ENCODE measurements at places on chromosomes 16 and 17.

DNA sequence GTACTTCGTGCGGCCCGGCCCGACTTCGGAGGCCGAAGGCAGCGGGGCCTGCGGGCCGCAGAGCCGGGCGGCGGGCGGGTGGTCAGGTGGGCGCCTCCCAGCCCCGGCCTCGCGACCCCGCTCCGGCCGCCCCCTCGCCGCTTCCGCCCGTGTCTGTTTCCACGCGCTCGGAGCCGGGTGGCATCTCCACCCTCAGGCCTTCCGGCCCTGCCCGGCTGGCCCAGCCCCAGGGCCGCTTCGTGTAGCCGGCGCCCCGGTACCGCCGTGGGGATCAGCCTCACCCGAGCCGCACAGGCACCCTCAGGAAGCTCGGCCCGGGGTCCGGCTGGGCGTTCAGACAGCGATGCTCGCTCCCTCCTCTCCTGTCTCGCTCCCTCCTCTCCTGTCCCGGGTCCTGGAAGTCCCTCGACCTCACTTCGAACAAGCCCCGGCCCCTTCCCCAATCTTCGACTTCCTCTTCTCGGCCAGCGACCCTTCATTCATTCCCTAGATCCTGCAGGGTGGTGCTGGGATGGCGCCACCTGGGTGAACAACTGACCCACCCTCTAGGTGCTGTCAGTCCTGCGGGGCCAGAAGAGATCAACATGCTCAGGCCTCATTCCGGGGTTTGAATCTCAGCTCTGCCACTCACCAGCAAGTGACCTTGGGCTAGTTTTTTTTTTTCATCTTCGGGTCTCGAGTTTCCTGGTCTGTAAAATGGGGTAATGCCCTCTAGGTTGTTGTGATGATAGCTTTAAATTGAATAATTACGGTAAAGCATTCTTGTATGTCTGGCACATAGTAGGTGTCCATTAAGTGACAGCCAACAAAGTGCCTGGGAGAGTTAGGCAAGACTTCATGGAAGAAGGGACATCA is 610 bp downstream of the VPS4A start:
- peak; percentile 27 for DNase-seq

GRCh38 chr16:61681673-61682072 is 354.6 kb downstream of the CDH8 start:
- DNase-seq: no peak

- no peak for DNase-seq
Observed at GRCh38 chr17:80881306-80881705, 110.3 kb upstream of the CHMP6 start.

DNA sequence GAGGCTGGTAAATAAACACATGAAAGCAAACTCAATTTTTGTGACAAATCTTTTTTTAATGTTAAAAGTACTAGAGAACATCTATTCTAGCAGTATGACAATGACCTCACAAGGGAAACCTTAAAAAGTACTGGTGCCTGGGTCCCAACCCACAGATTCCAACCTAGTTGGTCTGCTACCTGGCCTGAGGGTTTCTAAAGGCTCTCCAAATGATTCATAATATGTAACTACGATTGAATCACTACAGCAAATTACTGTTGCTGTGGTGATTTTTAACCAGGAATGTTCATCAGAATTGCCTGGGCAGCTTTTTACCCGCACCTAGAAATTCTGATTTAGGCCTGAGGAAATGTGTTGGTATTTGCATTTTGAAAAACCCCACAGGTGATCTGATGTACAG is 26.1 kb downstream of the CDR2 start:
- DNase-seq: no peak

DNA sequence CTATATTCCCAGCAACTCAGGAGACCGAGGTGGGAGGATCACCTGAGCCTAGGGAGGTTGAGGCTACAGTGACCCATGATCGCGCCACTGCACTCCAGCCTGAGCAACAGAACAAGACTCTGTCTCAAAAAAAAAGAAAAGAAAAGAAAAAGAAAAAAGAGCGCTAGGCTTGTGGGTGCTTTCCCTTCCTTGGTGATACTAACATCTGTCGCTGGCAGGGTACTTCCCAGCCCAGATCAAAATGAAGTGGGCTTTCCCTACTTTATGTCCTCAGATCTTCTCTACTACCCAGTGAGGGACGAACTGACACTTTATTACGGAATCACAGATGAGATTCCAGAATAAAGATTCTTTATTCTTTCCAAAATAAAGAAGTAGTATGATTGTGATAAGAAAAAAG is 103.8 kb upstream of the NOL11 start:
- no peak for DNase-seq

GRCh38 chr17:1715803-1716075 is 5.6 kb upstream of the TLCD2 start:
- no peak for DNase-seq

DNA sequence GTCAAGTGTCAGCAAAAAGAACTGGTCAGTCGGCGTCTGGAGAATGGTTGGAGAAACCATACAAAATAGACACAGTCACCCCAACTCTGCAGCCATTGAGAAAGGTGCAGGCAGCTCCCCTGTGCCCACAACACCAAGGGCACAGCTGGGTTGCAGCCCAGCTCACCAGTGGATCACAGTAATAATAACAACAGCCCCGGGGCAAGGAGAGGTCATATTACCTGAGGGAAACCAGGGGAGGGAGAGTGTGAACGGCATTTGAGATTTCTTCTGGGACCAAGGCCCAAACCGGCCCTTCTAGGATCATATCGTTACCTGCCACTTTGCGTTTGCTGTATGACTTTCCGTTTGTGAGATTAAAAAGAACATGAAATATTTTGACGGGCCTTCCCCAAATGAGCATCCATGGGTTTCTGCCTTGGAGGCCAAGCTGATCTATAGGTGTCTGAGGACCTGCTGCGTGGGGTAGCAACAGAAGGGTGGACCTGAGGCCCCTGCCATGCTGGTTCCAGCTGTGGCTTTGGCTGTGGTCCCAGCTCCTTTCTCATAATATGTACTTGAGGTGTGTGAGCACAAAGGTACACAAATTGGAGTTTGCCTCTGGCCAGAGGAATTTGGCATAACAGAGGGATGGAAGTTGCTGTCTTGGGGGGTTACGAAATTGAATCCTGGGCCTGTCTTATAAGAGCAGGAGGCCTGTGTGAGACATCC is 154.6 kb downstream of the CMIP start:
- no peak for DNase-seq

DNA sequence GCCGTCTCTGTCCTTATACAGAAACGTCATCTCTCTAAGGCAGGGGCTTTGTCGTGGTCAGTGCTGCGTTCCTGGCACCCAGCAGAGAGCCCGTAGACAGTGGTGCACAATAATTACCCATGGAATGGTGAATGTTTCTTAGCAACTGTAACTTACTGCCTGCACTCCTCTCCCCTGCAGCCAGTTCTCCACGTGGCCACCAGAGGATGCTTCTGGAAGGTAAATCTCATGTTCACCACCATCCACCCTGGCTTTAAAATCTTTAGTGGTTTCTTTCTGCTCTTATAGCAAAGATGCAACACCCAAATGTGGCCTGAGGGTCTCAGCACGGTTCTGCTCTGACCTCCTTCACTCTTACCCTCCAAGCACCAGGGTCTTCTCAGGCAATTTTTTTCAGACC is 150.8 kb downstream of the GRIN2A start:
- peak; percentile 2 for DNase-seq

DNA sequence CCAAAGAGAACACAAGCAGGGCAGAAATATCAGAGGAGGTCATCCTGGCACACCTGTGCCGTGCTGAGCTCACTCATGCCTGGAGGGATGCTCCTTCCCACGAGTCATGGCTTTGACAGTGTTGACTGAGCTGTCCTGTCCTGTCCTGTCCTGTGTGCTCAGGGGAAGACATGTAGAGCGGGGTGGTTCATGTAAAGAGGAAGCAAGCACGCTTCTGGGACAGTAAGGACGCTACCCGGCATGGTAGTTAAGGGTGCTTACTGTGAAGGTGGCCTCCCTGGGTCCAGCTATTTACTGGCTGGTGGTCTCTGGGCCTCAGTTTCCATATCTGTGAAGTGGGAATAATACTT is 398 bp downstream of the LGALS9 start:
- DNase-seq: no peak

GRCh38 chr17:45784293-45784740 is at the start of gene CRHR1:
CRHR1 (plus strand) TSS chr17:45784320; CDS start chr17:45784545, 225 bp downstream.
- no peak for DNase-seq

GRCh38 chr16:87132361-87133014 is 184.7 kb downstream of the C16orf95 start:
- peak; percentile 89 for DNase-seq

DNA sequence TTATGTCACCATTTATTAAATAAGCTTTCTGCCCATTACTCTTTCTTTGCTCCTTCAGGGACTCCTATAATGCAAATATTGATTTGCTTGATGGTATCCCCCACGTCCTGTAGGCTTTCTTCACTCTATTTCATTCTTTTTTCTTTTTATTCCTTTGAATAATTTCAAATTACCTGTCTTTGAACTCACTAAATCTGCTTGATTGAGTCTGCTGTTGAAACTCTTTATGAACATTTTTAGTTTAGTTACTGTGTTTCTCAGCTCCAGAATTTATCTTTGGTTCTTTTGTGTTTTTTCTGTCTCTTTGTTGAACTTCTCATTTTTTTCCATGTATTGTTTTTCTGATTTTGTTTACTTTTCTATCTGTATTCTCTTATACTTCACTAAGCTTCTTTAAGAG is 254.4 kb upstream of the CCL2 start:
- DNase-seq: no peak

GRCh38 chr17:56350592-56350991 is 197.3 kb downstream of the ANKFN1 start:
- DNase-seq: no peak

DNA sequence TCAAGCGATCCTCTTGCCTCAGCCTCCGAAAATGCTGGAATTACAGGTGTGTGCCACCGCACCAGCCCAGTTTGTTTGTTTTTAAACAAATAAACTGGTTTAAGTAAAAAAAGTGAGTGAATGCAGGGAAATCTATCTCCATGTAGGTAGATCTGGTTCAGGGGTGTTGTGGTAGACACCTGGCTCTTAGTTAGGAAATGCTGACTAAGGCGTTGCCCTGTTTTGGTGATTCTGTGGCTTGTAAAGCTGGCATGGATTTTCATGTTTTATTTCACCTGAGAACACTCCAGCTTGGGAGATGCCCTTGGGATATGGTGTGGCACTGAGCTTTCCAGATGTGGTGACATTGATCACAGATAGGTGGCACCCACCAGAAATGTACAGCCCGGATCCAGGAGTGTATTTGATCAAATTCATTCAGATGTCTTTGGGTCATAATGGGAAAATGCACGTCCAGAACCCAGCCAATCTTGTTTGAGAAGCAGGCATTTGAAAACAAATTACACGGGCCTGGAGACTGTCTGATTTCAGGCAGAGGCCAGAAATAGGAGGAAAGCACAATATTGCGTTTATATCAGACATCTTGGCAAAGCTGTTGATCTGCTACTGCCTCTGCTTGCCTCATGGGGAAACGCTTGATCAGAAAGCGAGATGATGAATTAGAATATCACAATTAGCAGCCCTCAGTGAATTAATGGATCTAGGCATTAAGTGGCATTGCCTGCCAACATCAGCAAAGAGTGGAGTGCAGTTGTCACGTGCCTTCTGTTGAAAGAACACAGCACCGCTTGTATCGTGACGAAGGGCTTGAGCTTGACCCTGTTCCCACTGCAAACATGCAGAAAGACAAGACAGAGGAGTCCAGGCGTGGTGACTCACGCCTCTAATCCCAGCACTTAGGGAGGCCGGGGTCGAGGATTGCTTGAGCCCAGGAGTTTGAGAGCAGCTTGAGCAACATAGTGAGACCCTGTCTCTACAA is 7.3 kb upstream of the IL34 start:
- DNase-seq: peak; percentile 74

GRCh38 chr16:86604436-86605193 is 26.3 kb downstream of the FOXL1 start:
- DNase-seq: no peak

DNA sequence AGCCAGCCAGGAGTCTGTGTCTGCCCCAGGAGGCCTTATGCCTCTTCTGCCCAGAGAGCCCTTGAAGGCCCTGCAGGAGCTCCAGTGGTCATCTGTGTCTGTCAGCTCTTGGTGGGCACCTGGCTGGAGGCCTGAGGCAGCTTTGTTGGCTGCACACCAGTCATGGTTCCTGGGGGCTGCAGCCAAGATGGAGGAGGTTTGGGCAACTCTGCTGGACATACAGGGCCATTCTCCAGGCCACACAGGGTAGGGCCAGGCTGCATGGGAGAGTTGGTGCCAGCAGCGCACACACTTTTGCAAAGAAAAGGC is 29.4 kb downstream of the B9D1 start:
- DNase-seq: no peak

DNA sequence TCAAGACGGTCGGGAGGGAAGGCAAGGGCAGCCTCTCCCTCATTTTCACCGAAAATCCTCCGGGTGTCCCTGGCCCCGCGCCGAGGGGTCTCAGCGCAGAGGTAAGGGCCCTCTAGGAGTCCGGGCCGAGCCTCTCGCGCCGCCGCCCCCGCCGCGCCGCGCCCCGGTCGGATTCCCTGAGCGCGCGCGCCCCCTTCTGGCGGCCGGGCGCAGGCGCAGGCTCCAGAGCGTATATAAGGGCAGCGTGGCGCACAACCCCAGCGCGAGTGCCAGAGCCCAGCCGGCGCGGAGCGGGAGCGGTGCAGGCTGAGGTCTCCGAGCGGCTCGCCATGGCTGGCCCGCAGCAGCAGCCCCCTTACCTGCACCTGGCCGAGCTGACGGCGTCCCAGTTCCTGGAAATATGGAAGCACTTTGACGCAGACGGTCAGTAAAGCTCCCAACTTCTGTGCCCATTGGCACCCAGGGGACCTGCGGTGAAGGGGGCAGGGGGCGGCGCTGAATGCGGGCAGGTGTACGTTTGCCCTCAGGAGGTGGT is at the start of gene CALB2:
TSS of gene CALB2 (plus strand) at position 260 of the 535 bp plus-strand sequence. CDS start at position 330, 70 bp downstream.
- DNase-seq: peak; percentile 43

DNA sequence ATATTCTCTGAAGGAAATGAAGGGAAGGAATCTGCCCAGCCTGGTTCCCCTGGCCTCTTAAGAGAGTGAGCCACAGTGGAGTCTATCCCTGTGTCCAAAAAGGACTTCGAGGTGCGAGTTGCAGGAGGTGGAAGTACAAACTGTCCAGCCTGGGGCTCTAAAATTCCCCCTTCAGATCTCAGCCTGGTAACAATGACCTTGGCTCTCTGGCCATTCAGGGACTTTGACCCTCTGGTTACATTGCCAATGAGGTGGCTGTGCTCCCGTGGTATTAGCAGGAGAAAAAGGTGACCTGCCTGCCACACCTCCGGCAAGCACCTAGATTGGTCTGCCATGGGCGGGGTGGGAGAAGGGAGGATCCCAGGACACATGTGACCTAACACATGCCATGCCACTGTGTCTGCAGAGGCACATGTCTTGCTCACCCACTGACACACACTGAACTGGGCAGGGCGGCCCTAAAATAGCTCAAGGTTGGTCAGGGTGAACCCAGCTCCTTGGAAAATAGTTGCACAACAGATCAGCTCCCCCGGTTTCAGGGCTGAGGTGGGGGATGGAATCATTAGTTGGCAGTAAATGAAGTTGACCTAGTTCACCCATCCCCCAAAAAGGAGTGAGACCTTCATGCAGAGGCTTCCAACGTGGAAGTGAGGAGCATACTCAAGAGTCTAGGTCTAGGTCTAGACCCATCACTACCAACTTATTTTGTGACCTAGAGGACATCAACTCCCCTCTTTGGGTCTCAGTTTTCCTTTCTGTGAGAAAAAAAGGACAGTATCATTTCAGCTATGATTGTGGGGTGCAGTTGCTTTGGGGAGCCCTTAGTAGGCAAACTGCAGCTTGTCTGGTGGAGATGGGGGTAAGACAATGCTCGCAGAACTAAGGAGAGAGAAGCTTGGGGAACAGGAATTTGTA is 2.2 kb downstream of the NR1D1 start:
- DNase-seq: no peak

GRCh38 chr17:17347956-17348871 is 45.0 kb downstream of the NT5M start:
- no peak for DNase-seq

GRCh38 chr16:5430598-5430997 is 333.0 kb upstream of the EEF2KMT start:
- no peak for DNase-seq

- DNase-seq: no peak
Observed at GRCh38 chr16:70438585-70438968, 323 bp downstream of the ST3GAL2 start.
